Stimulated activated CD4-positive, alpha-beta T cell treated with anti-CD3 and anti-CD28 coated beads, Interleukin-15, amount 100 ng/mL, for 1 hour (primary cell): ENCODE measurements at places on chromosomes 16 and 17.

DNA sequence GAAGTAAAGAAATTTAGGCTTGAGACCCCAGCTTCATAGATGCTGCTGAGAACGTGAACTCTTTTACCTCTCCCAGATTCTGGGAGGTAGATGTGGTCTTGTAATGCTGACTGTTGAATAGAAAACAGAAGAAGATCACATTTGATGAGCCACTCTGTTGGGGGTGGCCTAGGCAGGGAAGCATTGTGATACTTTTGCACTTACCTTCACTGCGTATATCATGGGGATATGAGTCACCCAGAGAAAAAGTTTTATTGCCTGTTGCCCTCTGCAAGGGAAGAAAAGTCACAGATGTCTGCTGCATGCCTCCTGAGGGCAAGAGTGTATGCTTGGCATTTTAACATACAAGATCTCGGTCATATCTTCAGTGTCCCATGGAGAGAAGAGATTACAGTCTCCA is 365.4 kb downstream of the SNX29 start:
- no peak for DNase-seq

DNA sequence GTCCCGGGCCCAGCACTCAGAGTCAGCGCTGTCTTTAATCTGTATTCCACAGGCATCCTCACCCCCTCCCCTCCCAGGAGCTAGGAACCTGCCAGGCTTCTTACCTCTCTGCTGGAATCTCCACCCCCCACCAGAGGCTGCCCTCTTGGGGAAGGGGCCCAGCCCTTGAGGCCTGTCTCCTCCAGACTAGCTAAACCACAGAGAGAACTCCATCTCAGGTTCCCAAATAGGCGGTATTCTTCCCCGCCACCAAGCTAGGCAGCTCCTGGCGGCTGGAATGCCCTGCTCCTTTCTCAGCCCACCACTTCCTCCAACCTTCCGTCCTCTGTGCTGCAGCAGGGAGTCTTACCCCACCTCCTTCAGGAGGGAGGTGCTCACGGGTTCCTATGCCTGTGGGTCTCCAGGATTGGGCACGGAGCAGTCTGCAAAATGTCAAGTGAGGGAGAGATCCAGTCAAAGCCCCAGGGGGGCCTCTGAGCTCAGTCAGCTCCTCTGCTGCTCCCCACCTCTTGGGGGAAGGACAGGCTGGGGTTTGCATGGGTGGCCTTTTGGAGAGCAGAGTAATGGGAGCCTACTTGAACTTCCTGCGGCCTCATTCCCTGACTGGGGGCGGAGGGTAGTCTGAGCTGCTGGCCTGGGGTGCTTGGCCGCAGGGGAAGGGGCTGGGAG is 55.7 kb downstream of the SREBF1 start:
- DNase-seq: no peak

GRCh38 chr16:70752426-70752825 is 48.5 kb downstream of the VAC14 start:
- DNase-seq: no peak

- no peak for DNase-seq
These were observed 34.5 kb upstream of the EFCAB13 start for GRCh38 chr17:47289302-47289701.

DNA sequence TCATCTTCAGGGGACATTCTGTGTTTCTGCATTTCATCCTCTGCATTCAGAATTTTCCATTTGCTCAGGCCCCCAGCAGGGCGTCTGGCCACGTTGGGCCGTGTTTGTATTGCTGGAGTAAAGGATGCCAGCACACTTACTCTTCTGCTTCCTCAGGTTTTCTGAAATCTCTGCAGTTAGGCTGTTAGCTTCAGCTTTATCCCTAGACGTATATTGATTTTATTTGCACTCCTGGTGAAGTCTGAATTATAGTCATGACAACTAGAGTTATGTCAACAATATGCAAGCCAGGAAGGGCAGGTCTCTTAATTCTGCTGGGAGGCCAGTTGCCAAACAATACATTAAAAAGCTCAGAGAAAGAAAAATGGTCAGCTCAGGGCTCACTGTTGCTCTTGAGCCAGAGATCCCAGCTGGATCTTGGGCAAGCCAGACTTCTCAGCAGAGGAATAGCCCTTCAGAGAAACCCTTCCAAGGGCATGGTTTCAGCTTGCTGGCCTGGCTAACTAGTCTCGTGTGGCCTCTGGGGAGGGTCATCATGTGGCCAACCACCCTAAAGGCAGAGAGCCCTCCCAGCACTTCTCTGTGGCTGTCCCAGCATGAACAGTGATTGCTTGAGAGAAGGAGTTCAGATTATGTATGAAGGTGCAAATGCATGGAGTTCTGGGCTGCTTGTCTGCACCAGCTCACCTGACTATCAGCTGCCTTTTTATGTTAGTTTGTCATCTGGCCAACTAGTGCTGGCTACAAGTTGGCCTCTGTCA is 110.2 kb upstream of the CACNG5 start:
- no peak for DNase-seq

DNA sequence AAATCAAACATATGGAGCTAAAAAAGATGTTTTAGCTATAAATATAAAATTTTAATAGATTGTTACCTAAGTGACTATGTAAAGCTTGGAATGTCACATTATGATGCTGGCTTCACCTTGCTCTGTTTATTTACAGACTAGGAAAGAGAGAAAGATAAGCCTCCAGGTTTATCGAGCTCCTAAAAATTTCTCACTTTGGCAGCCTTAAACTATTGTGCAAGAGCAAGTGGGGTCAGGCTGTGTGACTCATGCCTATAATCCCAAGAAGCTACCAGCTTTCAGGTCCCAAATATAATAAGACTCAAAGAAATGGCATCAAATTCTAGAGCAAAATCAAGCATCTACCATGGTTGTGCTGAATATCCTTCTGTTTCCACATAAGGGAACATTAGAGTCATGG is 34.3 kb upstream of the PRSS54 start:
- DNase-seq: no peak

GRCh38 chr16:7398536-7398935 is 65.9 kb downstream of the RBFOX1 start:
- no peak for DNase-seq

GRCh38 chr17:40122999-40123810 is 1.4 kb downstream of the MSL1 start:
- DNase-seq: no peak

DNA sequence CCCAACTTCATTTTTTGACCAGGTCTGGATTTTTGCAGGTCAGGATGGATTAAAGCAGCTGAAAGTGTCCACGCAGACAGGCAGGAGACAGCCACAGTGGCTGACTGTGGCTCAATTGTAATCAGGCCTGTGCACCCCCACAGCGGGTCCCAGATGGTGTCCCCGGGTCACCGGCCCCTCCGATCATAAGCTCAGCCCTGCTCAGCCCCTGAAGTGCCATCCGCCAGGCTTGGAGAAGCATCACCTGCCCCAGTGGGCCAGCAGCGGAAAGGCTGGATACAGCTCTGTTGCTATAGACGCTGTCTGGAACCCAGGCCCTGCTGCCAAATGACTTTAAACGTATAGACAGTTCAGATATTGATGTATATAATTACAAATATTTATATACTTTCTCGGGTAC is 60.6 kb downstream of the RPH3AL start:
- no peak for DNase-seq

DNA sequence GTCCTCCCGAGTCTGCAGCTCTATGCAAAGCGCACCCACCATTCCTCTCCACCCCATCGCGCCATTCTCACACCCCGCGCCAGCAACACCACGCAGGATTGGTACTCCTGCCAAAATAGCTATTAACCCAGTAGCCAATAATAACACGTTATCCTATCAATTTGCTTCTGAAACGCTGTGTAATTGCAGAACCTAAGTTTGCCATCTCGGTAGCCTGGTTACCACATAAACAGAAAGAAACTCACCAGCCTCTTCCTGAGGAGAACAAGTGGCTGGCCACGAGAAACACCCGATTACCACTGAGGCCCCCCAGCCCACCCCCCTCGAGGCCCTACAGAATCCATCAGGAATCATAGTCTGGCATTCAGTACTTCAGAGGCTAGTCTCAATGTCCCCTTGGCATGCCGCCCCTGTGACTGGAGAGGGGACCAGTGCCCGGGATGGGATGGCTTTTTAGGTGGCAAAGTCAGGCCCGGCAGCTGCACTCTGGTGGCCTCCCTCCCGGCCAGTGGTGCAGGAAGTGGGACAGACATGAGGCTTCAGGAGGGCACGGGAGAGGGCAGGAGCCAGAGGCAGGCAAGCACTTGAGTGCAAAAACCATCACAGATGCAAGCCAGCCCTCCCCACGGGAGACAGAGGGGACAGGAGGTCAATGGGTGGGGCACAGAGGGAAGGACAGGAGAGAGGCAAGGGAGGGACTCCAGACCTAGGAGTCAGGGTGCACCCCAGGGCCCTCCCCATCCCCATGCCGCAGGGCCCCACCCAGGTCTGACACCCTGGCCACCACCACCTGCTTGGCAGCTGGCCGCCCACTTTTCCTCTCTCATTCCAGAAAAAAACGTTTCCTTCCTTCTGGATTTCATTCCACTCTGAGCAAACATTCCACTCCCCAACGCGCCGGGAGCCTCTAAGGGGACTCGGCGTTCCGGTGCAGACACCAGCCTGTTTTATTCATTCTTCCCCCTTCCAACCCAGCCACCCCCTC is 192.5 kb downstream of the ZNF423 start:
- DNase-seq: no peak

GRCh38 chr16:63568164-63568563 is 1531.9 kb upstream of the CDH8 start:
- DNase-seq: no peak

DNA sequence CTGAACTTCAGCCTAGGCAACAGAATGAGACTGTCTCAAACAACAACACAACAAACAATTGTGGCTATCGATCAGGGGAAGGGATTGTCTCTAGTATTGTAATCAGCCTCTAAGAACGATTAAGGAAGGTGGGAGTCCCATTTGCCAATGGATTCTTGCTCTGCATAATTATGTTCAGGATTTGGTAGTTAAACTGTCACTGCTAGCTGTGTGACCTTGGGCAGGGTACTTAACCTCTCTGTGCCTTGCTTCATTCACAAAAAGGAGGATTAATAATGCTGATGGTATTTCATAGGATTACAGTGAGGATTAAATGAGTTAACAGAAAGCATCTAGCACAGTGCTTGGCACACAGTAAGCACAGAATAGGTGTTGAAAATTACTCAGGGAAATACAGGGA is 6.7 kb upstream of the SSTR2 start:
- no peak for DNase-seq

DNA sequence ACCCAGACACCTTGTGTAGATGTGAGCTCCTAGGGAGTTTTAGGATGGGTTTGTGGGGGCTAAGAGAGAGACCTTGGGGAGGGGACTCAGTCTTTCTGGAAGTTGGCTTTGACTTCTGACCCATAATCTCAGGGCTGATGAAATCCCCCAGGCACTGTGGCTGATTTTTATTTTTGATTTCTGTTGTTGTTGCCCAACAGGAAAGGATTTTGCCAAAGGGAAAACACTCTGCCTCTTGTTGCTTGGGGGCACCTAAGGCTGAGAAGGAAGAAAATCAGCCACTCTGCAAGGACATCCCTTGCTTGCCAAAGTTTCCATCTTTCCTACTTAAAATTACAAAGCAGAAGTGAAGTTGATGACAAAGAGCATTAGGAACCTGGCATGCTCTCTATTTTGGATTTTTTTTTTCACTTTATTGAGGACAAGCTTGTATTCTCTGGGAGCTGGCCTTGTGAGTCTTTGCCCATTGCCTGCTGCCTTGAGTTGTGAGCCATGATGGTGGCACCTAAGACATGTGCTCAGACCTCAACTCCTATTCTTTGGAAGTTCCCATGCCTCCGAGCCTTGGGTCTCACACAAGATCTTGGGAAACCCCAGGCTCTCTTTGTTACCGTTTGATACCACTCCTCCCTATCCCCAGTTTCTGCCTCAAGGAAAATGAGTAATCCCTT is 3.2 kb upstream of the C1QTNF1 start:
- DNase-seq: no peak

DNA sequence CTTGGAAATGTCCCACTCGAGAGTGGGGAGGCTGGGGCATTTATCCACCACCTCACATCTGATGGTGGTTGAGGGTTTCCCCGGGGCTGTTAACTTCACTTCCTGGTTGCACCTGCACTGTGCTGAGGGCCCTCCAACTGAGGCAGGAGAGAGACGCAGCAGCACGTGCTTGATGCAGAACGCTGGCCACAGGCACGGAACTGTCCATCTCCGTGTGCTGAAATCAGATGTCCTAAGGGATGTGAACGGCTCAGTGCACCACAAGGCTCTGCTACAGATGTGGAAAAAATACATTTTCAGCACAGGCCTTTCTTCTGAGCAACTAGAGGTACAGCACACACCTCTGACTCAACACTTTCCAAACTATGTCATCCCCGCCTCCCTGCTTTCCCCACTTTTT is 114.8 kb upstream of the C16orf82 start:
- no peak for DNase-seq

DNA sequence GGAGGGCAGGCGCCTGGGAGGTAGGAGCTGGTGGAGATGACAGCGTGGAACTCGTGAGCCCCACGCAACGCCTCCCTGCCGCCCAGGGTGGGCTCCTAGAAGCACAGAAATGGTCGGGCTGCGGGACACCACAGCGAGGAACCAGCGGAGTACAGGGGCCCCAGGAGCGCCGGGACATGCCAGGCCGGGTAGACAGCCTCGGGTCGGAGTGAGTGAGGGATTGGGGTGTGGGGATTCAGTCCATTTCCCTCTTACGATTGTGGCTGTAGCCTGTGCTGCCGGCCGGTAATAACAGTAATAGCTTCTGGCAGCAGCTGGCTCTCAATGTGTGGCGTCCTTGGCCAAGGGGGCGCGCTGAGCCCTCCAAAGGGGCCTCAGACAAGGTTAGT is 12.2 kb upstream of the CES3 start:
- DNase-seq: no peak

DNA sequence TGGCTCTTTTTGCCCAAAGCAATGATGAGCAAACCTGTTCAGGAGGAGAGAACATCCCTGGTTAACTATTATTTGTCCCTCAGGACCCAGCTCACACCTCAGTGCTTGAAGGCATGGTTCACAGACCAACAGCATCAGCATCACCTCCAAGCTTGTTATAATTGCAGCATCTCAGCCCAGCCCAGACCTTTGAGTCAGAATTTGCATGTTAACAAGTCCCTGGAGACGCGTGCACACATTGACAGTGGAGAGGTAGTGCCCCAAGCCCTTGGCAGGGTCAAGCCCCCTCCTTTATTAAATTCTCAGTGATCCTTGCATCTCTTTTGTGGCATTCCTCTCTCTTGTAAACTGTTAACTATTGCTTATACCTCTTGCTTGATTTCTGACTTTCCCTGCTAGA is 488.6 kb downstream of the HAPSTR1 start:
- no peak for DNase-seq

DNA sequence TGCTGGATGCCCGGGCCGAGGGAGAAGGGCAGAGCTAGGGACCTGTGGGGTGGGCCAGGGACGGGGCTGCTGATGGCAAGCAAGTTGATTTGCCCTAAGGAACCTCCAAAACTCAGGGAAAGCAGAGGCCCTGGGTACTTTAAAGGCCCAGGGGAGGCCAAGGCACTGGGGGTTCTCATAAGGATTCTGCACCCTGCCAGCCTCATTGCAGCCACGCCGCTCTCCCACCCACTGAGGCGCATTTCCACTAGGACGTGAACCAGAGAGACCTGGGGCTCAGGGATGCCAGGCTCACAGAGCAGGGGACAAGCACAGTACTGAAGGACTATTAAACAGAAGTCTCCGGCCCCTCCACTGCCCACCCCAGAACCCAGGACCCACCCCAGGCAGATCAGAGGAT is 39.4 kb upstream of the RBFOX3 start:
- DNase-seq: no peak

GRCh38 chr16:55906123-55906522 is 30.9 kb upstream of the CES5A start:
- no peak for DNase-seq

GRCh38 chr16:67526149-67526791 is 2.4 kb upstream of the RIPOR1 start:
- no peak for DNase-seq

- DNase-seq: peak; percentile 17
These were observed 4.6 kb upstream of the ICAM2 start for GRCh38 chr17:64024781-64025731.

- DNase-seq: no peak
These were observed 2.5 kb downstream of the ODAD4 start for GRCh38 chr17:41932816-41933389.
